Fibroblast of pulmonary artery (primary cell): ENCODE measurements at places on chromosomes 12 and 14.

DNA sequence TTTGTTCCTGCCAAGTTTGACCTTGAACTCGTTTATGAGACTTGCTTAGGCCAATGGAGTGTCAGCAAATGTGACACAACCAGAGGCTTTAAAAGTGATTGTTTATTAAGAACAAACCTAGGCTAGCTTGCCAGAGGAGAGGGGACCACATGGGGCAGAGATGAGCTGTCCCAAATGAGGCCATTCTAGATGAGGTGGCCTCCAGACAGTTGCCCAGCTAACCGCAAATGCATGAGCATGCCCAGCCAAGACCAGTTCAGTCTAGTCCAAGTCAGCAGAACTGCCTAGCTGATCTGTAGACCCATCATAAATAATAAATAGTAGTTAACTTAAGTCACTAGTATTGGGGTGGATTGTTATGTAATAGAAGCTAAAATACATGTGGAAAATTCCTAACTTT, 172.8 kb upstream of the DYRK2 start:
- no peak for DNase-seq

DNA sequence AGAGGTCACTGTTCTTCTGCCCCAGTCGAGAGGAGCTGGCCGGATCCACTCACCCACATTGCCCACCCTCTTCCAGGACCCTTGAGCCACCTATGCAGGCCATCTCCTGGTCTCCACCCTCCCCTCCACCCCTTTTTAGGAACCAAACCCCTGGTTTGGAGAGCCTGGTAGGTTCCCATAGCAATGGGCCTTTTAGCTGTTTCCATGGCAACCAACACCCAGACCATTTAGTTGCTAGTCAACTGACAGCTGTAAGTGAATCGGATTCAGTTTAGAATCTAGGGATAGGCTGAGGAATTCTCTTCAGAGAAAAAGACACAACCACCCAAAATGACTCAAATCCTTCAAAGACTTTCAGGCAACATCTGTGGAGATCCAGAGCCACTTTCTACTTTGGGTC, 16.5 kb downstream of the NPC2 start:
- no peak for DNase-seq

DNA sequence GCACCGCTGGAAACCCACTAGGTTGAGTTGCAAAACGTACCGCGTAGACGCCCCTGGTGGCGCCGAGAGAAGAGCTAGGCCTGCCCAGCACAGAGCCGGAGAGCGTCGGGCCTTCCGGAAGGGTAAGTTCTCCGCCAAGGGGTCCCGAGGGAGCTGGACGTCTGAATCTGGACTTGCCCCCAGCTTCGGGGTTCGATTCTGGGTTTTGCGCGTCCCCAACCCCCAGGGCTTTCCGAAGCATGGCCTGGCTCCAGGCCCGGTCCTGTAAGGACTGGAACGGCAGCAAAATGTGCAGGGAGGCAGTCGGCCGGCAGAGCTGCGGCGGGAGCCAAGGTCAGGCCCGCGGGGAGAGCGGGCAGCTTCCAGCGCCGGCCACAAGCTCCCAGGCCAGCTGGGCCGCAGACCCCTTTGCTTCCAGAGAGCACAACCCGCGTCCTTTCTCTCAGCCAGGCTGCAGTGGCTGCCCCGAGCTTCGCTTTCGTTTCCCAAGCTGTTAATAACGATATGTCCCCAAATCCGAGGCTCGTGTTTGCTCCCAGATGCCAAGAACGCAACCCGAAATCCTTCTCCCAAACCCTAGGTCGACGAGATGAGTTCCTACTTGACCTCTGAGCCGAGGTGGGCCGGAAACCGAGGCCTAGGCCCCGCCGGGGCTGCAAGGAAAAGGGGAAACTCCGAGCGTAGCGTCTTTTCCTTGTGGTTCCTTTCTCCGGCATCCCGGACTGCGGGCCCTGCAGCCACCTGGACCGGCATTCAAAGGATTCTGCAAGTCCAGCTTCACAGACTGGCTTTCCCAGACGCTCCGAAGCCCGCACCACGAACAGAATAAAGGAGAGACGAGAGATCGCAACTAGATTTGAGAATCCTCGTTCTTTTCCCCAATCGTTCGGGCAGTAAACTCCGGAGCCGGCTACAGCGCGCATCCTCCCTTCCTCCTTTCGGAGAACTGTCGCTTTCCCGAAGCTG, 3.2 kb upstream of the TBX5 start:
- DNase-seq, result peak; percentile 73

DNA sequence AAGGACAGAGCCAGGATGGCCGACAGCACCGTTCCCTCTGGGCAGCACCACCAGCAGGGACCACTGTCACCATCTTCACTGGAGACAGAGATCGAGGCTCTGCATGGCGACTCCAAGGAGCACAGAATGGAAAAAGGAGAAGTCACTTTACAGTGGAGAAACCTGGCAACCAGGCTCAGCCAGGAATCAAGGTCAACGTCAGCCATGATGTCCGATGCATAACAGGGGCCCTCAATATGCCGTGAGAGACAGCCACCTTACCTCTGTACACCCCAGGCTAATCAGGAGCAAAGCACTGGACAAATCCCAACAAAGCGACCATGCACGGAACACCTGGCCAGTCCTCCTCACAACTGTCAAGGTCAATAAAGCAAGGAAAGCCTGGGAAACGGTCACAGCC, 20.6 kb upstream of the SFSWAP start:
- no peak for DNase-seq

DNA sequence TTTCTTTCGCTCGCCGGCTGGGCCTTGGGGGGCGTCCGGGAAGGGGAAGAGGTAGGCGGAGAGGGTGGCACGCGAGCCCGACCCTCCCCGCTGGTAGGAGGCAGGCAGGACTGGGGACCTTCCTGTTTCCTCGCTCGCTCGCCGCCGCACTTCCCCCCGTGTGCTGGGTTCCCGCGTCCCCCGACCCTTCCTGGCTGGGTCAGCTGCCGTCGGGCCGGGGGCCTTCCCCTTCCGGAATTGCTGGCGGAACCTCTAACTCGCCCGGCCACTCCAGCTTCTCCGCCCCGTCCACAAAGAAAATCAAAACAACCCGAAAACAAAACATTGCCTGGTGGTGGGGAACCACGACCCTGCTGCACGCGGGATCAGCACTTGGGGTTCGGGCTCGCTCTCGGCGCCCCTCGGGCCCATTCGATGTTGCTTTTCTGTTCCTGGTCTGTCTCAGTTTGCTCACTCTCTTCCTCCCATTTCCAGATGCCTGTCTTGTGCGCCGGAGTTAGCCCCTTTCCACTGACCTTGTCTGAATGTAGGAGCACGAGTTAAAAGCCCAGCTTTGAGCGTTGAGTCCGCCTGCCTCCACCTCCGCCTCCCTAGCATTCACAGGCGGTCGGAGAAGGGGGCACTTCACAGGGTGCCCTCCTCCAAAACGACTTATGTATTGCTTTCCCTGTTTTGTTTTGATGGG, 581 bp downstream of the PAPOLA start:
- DNase-seq, result peak; percentile 35

DNA sequence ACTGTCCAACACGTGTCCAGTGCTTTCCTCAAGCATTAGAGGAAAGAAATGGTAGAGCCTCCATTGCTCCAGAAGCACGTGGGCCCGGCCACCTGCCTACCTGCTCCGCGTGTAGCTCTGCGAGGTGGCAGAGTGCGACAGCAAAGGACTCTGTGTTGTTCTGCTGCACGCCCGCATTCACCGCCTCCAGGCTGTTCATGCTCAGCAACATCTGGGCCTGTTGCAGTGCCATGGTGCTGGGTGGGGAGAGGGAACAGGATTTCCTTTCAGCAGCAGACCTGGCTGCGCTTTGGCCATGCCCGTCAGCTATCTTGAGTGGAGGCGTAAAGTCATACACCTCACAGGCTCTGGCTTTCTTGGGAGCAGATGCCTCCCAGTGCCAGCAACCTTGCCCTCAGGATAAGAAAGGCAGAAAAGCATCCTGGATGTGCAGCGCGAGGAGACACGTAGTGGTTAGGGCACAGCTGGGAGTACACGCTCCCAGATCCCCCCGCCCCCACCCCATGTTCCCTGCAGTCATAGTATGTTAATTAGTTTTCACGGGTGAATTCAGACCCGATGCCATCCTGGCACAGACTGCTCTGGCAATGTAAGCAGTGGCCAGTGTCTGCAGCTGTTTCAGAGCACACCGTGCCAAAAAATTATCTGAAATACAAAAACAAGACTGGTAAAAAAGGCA, 25.1 kb downstream of the ANAPC5 start:
- DNase-seq, result no peak

- DNase-seq, result no peak
Measured at GRCh38 chr12:11795192-11795912, 145.9 kb downstream of the ETV6 start.

DNA sequence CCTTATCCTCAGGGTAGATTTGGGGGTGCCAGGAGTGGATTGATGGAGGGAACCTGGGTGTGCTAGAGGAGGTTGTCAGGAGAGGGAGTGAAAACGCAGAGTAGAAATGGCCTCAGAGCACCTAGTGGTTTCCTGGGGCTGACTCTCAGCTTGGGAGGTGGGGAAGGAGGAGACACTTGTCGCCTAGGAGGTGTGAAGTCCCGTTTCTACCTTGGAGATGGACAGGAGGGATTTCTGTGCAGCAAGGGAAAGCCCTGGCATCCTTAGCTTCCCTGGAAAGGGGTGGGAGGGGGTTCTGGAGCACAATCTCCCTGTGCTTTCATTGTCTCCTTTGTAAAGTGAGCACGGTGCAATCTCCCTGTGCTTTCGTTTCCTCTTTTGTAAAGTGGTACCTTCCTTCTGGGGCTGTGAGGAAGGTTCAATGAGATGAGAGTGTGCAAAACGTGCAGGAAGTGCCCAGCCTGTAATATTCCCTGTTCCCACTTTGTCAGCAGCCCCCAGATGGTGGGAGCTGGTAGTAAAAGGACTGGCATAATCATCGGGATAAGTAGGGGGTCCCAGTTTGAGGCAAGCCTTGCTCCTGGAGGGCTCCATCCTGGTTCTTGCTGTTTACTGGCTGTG, 1.6 kb downstream of the OAS3 start:
- DNase-seq, result no peak

GRCh38 chr12:49223590-49224369, 34.9 kb upstream of the TUBA1A start:
- no peak for DNase-seq

GRCh38 chr12:102441077-102441596, 39.2 kb downstream of the IGF1 start:
- peak; percentile 23 for DNase-seq

DNA sequence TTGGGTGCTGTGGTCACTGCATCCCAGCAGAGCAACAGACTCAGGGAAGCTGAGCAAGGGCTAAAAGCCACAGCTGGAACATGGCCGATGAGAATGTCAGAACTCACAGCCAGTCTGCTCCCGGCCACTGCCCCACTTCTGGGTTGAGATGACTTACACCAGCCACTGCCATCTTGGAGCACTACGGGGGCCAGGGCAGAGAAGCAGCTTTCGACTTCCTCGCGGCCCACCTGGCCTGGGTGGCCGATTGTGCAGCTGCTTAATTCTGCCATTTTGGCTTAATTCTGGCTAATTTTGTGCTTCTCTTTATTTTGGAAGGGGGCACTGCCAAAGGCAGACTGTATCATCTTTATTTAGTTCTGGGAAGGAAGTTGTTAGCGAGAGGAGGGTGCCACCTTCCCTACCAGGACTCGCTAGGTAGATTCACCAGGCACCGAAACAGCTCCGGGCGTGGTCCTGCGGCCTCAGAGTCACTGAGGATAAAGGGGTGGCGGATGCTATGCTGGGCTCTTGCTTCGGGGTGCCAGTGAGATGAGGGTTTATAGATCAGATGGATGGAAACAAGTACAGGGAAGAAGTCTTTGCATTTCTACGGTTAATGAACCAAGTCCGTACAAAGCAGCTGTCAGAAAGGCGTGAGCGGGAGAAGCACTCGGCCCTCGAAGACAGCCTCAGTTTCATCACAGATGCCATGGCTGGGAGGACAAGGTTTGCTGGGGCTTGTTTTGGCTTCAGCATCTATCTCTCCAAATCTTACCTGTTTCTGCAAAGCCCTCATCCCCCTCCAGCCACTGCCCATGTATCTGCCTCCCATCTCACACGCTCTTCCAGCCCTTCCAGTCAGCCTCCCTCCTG, 147.8 kb downstream of the PIWIL1 start:
- no peak for DNase-seq

DNA sequence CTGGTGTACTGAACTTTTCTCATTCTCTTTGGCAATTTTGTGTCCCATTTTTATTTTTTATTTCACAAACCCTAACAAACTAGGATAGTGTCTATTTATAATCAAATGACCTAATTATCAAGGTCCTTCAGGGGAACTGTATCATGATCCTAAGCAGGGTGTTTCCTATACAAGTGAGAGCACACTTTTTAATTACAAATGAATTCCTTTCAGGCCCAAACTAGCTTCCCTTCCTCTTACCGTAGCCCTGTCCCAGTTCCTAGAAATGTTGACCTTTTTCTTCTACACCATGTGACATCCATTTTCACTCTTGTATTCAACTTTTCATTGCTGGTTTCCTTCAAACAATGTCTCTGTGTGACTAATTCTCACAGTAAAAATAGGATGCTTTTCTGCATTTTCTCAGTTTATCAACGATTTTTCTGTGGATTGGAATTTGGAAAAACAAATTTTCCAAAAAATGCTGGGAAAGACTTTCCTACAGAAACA, 411.4 kb downstream of the CCDC91 start:
- DNase-seq, result no peak
